ENCODE measurements at places on chromosomes 2 and 18. TPM values are rescaled to one million over a fixed set of nuclear protein-coding genes. Genes with fewer than 3 reads are reported as not detected.

- DNase-seq: no peak
Measured at GRCh38 chr2:188845692-188846091, 128.5 kb upstream of the COL3A1 start.

- no peak for DNase-seq
Measured at GRCh38 chr2:171237751-171238505, 77.2 kb upstream of the TLK1 start.

DNA sequence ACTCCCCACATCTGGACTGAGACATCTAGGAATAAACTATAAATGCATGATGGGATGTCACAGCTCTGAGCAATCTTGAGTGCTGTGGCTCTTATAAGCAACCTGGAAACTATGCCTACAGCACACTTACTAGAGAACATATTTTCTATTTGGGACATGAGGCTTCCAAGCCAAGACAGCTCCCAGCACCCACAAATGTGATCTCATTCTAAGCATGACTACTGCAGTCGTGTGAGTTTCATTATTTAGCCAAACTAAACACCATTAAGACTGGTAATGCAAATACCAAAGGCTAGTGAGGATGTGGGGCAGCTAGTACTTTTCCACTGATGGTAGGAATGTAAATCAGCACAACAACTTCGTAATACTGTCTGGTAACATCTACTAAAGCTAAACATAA lies 72.5 kb downstream of the RTTN start:
- no peak for DNase-seq

- DNase-seq: peak; percentile 47
Measured at GRCh38 chr2:201406077-201406662, 45.1 kb downstream of the TRAK2 start.

DNA sequence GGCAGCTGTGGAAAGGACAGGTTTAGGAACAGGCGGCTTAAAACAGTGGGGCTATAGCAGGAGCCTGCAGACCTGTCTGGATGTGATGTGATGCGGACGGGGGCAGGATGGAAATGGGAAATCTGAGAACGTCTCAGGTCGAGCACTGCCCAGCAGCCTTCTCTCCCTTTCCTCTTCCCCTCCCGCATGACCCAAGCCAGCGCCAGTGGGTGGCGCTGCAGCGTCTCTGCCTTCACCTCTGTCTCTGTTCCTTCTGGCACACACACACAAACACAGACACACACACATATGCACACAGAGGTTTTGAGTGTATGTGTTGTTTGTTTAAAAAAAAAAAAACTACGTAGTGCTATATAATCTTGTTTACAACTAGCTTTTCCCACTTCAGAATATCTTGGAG lies 82.0 kb upstream of the SLC66A3 start:
- DNase-seq: no peak

- DNase-seq: no peak
Measured at GRCh38 chr18:50621366-50621765, 61.5 kb downstream of the MAPK4 start.

The HOXD3 gene
- 28.2 TPM for total RNA-seq

The CNNM3 gene
- 18.9 TPM for total RNA-seq

The ATOH8 gene
- total RNA-seq: 21.8 TPM

The UPP2 gene
- not detected for total RNA-seq

The ABCG5 gene
- not detected for total RNA-seq

The AGAP1 gene
- total RNA-seq: 43.2 TPM

The CYP1B1 gene
- 12.3 TPM for total RNA-seq

The SPTBN1 gene
- 380 TPM for total RNA-seq

The LYPD6B gene
- 76.0 TPM for total RNA-seq

Data from ureter (tissue), 1 donor.